ENCODE measurements at places on chromosomes 2 and 18.

- no peak for DNase-seq
These were observed 2.2 kb downstream of the STAMBP start for GRCh38 chr2:73830871-73831401.

DNA sequence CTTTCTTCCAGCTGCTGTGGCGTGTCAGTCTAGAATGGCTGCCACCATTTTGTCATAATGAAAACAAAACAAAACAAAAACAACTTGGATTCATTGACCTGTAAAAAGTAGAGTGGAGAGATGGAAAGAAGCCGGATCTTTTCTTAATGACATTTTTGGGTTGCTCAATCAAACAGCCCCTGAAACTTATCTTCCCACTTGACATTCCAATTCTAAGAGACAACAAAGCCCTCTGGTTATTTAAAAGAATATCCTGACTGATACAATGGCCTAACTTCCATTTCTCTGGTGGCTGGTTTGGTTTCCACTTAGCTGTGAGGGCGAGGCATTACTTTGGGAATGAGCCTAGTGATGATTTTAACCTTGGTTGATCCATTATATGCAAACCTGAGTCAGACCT lies 123.7 kb downstream of the AQP4 start:
- DNase-seq = no peak

- peak; percentile 42 for DNase-seq
These were observed 210.0 kb downstream of the RBM43 start for GRCh38 chr2:151051574-151052220.

DNA sequence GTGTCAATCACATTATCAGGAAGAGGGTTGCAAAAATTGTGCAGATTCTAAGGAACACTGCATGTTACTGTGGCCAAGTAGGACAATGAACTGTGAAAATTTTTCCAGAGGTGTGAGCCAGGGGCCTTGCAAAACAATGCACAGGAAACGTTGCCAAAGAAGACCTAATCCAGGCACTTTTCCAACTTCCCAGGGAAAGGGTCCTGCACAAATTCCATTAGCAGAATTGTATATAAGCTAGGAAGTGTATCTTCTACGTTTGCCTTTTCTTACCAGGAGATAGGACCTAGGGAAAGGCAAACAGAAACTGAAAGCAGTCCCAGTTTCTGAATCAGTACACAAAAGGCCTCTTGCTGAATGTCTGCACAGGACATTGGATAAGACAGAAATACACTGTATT lies 1888.3 kb upstream of the CELF4 start:
- no peak for DNase-seq

- DNase-seq = no peak
These were observed 310.3 kb upstream of the ZNF521 start for GRCh38 chr18:25662272-25662671.

DNA sequence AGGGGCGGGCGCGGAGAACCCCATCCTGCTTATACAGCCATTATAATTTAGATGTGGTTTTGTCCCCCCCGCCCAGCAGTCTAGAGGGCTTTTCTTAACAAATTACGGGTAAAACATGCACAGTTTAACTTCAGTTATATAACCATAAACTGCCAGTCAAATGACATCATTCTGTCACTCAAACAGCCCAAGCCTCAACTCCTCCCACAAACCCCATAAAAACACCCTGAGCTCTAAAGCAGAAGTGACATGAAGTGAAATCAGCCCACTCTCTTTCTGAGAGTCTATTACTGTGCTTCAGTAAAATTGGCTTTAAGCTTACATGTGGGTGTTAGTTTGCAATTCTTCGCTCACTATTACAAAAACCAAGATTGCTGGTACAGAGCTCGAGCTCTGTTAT lies 705.1 kb upstream of the GCFC2 start:
- DNase-seq = peak; percentile 22

Data from GM13976 (cell line).